ENCODE measurements at places on chromosomes 3 and 15.

GRCh38 chr15:85756411-85757072, 38.2 kb downstream of the KLHL25 start:
- DNase-seq, result no peak

GRCh38 chr3:188165596-188165995, 11.6 kb downstream of the LPP start:
- DNase-seq, result no peak

DNA sequence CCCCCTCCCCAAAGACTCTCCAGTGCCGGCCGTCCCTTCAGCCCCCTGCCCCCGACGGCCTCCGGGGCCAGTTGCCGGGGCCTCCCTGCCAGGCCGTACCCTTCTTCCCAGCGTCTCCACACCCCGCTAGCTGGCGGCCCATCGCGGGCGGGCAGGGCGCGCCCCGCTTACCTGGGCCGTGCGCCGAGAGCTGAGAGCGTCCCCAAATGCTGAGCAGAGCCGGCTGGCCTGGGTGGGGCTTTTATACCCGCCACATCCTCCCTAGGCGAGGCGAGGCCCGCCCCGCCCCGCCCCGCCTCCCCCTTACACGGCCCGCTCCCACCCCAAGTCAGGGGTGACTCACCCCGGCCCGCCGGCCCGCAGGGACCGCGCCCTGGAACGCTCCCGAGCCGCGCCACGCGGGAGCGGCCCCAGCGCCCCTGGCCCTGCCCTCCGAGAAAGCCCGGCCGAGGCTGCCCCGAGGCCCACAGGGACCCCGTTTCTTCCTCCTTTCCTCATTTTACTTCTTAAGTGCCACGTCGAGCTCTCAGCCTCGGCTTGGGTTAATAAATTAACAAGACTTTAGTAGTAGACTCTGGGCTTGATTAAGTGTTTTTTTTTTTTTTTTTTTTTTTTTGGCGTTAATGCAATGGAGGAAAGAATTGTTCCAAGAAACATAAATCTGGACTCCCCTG, at the start of gene ANXA2:
Gene ANXA2 (minus strand): TSS at position 215 of the 674 bp plus-strand sequence. CDS start 11,911 bp downstream, outside the sequence.
- DNase-seq, result peak; percentile 87

DNA sequence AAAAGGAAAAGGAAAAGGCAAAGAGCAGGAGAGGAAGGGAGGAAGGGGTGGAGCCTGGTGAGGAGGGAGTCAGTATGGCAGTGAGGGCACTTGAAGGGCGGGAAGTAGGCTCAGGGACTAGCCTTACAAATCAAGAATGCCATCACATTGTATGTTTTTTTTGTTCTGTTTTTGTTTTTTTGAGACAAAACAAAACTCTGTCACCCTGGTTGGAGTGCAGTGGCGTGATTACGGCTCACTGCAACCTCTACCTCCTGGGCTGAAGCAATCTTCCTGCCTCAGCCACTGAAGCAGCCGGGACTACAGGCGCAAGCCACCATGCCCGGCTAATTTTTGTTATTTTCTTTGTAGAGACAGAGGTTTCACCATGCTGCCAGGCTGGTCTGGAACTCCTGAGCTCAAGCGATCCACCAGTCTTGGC, 10.5 kb upstream of the PIK3CB start:
- DNase-seq, result no peak

DNA sequence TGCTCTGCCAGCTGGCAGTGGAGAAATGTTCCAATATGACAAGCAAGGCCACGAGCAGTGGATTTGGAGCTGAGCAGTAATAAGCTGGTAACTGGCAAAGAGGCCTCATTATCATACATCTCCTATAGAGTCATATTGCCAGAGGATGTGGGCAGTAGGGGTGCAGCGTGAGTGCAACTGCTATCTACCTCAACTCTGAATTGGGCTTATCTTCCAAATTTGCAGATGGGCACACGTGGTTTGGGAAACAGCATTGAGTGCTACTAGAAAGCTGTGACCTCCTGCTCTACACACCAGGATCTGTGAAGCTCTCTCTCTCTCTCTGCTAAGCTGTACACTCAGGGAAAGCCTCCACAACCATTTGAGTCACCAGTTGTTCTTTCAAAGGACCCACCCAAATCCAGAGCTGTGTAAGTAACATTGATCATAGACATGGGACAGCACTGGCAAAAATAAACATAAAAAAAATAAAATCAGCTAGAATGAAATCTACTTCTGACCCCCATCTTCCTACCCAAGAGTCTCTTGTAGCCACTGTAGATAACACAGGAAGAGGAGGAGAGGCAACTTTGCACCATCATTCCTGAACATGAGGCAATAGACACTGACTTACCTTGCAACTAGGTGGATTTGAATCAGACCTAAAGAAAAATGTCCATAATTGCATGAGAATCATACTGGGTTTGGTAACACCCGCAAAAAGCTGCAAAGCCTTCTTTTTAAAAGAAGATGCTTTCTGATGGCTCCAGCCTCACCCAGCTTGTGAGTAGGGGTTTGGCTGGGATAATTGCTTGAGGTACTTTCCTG, 82.9 kb upstream of the THBS1 start:
- DNase-seq, result no peak

- no peak for DNase-seq
Observed at GRCh38 chr3:58557491-58557890, 19.7 kb downstream of the FAM107A start.

- no peak for DNase-seq
Observed at GRCh38 chr3:109731639-109732473, 394.5 kb upstream of the DPPA4 start.

GRCh38 chr3:122101646-122102045, 46.5 kb downstream of the CD86 start:
- peak; percentile 53 for DNase-seq

DNA sequence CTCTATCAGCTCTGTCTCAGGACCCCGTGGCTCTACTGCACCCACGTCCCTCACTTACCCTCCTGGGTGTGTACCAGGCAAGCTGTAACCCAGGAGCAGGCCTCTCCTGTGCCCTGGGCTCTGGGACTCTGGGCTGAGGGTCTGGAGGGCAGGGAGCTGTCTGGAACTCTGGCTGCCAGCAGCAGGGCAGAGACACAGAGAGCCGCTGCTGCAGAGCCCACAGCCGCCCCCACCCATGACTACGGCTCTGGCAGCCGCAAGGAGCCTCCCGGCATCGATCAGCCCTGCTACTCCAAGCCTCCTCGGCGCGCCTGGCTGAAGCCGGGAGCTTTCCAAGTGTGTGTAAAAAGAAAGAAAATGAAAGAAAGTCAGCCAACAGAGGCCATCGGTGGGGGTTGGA, 103.7 kb upstream of the ATP2B2 start:
- no peak for DNase-seq

DNA sequence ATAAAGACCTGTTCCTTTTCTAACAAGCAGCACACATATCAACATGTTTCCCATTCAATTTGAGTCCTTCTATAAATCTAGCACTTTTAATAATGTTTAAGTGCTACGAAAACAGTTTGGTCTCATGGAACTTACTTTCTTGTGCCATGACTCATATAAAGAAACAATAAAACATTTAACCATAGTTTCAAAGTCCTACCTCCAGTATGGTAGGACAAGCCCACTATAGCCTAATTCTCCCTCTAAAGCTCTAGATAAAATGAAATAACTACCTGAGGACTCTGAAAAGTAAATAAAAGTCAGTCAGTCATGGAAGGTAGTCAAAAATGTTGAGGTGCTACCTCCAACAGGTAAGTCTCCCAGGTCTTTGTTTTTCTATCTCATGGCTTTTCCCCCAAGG, 12.0 kb upstream of the PIK3CA start:
- no peak for DNase-seq

GRCh38 chr3:150073031-150073430, 102.3 kb upstream of the PFN2 start:
- no peak for DNase-seq

DNA sequence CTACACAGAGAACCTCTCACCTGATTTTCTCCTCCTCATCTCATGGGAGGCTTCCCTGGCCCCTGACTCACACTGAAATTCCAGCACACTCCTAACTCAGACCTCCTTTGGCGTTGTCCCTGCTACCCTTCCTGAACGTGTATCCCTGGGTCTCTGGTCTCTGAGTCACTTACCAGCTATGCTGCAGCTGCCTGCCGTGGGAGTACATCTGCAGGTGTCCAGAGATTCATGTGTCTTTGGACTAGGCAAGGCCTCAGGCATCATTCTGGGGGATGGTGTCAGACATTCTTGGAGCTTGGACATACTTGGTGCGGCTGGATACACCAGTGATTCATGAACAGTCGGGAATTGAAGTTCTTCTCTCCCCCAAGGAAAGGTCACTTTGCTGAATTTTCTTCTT, 148.8 kb upstream of the TRIM42 start:
- no peak for DNase-seq

GRCh38 chr15:73681063-73681462, 3.1 kb upstream of the CD276 start:
- no peak for DNase-seq

DNA sequence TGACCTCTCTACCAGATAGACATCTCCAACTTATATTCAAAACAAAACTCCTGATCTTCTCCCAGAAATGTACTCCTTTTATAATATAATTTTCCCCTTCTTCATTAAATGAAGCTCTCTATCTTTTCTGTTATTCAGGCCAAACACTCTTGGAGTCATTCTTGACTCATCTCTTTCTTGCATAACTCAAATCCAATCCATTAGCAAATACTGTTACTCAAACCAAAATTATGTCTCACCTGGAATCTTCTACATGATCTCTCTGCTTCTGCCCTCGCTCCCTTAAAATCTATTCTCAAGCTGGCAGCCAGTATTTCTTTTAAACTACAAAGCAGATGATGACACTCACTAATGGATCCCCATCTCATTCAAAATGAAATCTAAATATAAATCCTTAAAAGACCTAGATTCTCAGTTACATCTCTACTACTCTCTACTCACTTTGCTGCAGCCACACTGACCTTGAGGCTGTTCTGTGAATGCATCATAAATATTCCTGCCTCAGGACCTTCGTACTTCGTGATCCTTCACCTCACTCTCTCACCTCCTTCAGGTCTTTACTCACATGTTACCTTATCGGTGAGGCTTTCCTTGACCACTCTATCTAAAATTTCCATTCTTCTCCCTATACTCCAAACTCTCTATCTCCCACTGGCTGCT, 160.9 kb downstream of the TBC1D5 start:
- no peak for DNase-seq

DNA sequence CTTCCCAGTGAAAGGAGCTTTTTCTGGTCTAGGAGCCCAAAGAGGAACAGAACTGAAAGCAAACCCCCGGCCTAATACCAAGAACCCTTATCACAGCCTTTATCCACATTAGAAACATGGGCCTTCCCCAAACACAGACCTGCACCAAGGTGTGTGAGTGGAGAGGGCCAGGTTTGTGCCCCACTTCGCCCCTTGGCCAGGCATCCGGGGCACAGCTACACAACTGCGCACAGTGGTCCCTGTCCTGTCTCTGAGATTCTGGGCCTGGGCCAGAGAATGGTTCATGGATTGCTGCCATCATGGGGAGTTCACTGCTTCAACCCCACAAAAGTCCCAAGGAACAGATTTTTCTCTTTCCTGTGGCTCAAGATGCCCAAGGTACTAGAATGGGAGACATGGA, 125.5 kb upstream of the ABHD17C start:
- DNase-seq, result no peak

- DNase-seq, result no peak
Observed at GRCh38 chr3:185796431-185797107, 28.3 kb downstream of the IGF2BP2 start.

- no peak for DNase-seq
Observed at GRCh38 chr3:28994161-28994905, 286.5 kb upstream of the RBMS3 start.

Data from NCI-H446 (cell line).